Stimulated activated CD4-positive, alpha-beta T cell treated with anti-CD3 and anti-CD28 coated beads, Interleukin-1b, Interleukin-23, amount 100 ng/mL, for 24 hours (primary cell): ENCODE measurements at places on chromosomes 7 and 10.

- DNase-seq: no peak
Measured at GRCh38 chr7:136230210-136230609, 253.1 kb upstream of the MTPN start.

DNA sequence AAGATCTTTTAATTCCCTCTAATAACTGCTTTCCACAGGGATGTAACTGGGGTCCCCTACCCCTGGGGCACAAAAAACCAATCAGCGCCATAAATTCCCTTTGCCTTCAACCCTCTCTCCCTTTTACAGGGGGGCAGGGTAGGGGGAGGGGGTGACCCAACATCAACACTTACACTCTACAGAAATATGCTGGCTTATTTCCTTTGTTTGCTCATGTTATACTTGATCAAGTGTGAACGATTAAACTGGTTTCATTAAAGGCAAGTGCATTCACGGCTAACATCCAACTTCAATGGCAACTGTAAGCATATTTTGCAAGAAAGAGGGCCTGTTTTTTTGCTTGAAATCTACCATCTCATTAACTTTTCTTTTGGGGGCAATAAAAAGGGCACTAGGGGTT is 2.9 kb downstream of the CTBP2 start:
- no peak for DNase-seq

DNA sequence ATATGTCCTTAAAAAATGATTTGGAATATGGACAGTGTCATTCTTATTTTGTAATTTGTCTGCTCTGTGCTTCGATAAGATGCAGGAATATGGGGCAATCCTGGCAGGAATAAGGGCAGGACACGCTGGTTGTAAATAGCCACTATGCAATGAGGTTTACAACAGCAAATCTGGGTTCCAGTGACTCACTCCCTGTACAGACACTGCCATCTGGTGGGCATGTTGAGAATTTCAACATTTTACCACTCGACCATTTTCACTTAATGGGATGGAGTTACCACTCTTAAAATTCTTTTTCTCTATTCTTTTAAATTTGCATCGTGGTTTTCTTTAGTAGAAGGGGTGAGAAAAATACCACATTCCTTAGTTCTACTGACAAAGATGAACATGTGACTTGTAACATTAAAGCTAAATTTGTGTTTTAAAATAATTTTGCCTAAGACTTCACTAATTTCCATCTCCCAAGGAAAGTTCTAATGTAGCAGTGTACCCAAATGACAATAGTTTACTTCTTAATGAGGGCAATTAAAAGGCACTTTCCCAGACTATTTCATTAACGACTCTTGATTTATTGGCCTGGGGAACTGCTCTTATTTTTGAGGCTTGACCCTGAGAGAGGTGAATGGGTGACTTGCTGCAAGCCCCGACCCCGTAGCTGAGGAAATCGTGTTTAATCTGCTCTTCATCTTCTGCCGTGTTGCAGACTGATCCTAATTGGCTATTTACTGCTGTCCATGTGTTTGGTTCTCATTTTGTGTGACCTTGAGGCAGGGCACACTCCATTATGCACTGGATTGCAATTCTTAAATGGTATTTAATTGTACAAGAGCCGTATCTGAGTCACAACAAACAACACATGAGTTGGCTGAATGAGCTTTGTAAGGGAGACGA is 173.6 kb upstream of the IMMP2L start:
- peak; percentile 28 for DNase-seq

GRCh38 chr7:725223-726005 is 1.1 kb upstream of the DNAAF5 start:
- DNase-seq: no peak

DNA sequence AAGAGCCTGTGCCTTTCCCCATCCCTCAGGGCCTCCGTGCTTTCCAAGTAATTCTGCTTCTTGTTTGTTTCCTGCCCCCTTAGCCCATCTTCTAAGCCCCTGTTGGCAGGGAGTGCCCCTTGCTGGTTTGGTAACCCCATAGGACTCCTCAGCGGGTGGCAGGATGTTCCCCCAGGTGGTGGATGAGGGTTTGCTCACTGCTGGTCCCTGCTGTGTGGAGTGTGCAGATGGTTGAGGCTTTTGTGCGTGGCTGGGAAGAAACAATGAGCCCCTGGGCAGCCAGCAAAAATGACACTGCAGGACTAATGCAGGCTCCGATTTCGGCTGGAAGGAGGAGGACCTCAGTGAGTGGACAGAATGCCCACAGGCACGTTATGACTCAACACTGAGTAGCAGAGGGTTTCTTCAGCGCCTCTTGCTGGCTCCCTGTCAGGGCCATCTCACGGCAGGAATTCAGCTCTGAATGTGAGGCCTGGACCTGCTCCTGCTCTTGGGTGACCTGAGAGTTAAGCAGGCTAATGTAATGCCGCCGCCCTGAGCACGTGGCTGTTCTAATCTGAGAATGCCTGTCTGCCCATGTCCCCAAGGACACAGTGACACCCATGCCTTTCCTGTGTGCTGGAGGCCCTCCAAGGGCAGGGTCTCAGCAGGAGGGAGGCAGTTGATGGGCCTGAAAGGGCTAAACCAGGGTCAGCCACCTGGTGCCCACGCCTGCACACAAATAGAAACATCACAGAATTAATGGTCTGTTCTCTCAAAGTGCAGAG is 16.6 kb downstream of the BAG3 start:
- DNase-seq: no peak

DNA sequence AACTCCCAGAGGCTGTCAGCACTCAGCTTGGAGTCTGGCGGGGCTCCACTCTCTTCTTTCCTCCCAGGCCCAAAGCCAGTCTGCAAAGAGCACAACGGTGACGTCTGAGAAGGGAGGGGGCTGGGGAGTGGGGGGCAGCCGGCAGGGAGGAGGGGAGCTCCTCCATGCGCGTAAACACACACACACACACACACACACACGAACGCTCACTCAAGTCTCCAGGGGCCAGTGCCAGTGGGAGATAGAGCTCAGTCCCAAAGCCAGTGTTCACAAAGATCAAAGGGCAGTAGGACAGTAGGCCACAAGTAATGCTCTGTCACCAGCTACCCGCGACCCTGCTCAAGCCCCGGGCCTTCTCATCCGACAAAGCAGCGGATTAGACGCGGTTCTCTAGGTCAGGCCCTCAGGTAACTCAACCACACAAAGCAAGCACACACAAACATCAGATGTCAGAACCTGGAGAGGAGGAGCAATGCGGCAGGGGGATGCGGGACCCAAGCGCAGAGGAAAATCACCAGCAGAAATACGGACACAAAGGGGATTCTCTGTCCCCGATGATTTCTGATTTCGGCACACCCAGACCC is 19.9 kb downstream of the TCAF1 start:
- no peak for DNase-seq

DNA sequence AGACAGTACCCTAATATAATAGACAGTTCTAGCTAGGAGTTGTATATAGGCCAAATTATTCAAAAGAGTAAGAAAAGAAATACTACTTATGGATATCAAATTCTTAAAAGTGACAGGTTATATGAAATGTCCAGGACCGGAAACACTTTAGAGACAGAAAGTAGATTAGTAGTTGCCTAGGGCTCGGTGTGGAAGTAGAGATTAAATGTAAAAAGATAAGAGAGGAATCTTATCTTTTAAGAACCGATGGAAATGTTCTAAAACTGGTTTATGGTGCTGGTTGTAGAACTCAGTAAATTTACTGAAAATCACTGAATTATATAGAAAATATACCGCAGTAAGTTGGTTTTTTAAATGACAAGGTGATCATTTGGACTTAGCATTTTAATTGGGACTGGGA is 147.5 kb upstream of the ASAH2 start:
- DNase-seq: no peak

GRCh38 chr10:1293636-1294435 is 237.7 kb downstream of the WDR37 start:
- DNase-seq: no peak

GRCh38 chr10:14625765-14626525 is 148.8 kb downstream of the FAM107B start:
- DNase-seq: no peak

- DNase-seq: no peak
Measured at GRCh38 chr10:128850647-128851046, 616.4 kb upstream of the MGMT start.

DNA sequence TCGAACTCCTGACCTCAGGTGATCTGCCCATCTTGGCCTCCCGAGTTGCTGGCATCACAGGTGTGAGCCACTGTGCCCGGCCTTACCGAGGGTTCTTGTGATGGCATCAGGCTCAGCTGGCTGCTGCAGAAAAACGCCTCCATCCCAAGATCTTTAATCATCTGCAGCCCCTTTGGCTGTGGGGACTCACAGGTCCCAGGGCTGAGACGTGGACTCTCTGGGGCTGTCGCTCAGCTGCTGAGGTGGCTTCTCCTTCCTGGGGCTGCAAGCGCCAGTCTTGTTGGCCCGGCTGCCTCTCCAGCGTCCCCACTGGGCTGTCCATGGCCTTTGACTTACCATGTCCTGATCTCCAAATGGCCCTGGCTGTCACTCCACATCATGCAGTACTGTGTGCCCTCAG is 20.0 kb downstream of the AMZ1 start:
- no peak for DNase-seq

DNA sequence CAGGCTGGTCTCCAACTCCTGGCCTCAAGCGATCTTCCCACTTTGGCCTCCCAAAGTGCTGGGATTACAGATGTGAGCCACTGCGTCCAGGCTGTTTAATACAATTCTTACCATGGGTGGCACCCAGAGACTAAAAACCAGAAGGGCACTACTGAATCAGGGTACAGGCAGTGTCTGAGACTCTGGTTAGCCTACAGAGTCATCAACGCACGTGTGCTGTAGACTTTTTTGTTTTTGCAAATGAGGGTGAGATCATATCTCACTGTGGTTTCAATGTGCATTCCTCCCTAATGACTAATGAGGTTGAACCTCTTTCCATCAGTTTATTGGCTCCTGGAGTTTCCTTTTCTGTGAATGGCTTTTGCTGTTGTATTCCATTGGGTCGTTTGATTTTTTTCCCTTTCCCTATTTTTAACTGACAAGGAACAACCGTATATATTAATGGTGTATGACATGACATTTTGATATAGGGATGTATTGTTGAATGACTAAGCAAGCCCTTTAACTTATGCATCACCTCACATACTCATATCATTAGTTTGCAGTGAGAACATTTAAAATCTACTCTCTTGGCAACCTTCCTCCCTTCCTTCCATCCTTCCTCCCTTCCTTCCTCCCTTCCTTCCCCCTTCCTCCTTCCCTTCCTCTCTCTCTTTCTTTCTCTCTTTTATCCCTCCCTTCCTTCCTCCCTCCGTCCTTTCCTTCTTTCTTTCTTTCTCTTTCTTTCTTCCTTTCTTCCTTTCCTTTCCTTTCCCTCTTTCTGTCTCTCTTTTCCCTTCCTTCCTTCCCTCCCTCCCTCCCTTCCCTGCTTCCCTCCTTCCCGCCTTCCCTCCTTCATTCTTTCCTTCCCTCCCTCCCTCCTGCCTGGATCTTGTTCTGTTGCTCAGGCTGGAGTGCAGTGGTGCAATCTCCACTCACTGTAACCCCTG is 9.3 kb upstream of the TMEM270 start:
- DNase-seq: peak; percentile 13

DNA sequence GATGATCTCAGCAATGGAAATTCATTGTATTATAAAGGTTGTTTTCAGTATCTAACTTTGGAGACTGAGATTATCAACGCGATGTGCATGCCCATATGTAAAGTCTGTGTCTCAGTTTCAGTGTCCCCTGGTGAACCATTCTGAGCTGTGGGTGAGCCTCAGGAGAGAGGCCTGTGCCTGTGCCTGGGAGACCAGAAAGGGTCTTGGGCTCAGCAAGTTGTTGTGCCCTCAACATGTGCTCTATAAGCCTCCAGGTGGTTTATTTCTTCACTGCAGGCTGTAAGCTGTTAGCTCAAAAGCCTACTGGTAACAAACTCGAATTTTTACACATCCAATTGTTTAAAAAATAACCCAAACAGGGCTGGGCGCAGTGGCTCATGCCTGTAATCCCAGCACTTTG is 151.9 kb downstream of the PKD1L1 start:
- no peak for DNase-seq

DNA sequence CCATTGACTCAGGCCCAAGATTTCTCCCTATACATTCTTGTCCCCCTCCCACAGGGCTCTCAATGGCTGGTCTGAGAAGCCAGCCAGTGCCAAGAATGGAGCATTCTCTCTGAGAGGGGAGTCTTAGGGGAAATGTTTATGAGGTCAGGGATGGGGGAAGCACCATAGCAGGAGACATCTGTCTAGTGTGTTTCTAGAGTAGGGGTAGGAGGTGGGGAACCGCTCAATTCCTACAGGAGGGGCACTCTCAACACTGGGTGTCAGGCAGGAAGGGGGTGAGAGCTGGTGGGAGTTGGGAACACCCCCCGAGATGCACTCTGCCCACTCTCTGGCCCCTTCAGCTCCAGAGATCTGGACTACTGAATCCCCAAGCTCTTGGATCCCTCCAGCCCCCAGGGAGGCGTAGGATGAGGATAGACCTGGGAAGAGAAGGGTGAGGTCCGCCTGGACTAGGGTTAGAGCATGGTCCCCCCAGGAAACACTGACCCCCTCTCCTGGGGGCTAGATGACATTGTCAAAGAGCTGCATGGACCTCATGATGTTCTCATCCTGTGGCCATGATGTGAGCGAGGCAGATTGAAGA is 8.7 kb upstream of the OGA start:
- no peak for DNase-seq

GRCh38 chr7:135095450-135095849 is 52.4 kb upstream of the TMEM140 start:
- DNase-seq: no peak

DNA sequence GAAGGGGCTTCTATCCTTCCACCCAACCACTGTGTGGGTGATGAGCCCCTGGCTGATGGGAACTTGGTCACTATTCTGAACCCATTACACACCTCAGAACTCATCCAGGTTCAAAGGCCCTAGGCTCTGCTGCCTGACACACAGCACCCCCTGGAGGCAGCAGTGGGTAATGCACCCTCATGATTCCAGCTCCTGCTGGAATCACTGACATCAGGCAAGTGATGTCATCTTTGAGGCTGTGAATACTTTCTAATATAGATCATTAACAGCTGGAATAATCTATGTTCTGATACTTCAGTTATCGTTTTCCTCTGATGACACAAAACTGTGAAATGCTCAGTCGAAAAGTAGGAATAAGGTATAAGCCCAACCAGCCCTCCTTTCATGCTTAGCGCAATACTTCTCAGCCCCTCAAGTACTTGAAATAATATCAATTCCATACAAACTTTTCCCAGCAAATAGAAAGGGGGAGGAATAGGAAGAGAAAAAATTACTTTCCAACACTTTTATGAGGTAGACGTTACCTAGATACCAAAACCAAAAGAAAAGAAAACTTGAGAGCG is 7.5 kb upstream of the RBP3 start:
- peak; percentile 59 for DNase-seq

GRCh38 chr10:80498833-80499741 is 38.6 kb upstream of the SH2D4B start:
- DNase-seq: peak; percentile 53

DNA sequence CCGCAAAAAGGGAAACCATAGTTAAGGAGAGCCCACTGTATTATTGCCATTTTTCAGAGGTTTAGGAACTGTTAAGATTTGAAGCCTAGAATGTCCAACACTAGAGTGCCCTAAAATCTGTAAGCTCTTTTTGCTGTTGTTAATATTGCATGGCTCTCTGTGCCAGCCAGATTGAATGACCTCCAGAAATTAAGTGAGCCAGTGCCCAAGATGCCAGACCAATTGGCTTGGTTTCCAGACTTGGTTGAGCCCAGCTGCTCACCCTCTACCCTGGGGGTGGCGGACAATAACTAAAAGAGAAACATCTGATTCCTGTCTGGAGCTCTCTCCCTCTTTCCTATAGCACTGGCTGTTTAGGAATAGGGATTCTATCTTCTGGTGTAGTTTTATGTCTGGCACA is 340.1 kb downstream of the PHF14 start:
- DNase-seq: no peak

GRCh38 chr7:80039251-80039884 is 95.3 kb upstream of the GNAI1 start:
- DNase-seq: no peak
